Stimulated activated CD4-positive, alpha-beta T cell treated with anti-CD3 and anti-CD28 coated beads, Interleukin-1b, Interleukin-23, amount 100 ng/mL, for 24 hours (primary cell): ENCODE measurements at places on chromosomes 2 and 18.

DNA sequence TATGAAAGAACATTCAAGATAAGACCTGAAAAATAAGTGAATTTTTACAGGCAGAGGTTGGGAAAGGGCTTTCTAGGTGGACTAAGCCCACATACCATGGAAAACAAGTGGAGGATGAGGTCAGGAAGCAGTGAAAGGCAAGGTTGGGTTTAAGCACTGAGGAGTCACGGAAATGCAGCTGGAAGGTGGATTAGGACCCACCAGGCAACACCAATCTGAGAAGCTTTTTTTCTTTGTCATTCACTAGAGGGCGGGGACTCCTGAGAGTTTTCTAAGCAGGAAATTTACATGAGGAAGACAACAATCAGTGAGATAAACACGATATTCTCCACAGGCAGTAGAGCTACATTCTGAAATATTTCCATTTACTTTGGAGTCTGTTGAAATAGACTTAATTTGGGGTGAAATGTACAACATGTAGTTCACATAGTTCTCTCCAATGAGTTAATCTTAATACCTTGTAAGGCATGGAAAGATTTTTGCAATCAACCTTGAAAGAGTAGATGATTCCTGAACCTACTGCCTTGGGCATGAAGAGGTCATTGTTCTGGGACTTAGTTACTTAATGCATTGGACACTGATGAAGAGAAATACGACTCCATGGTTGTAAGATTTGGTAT lies 40.7 kb downstream of the VIT start:
- no peak for DNase-seq

- DNase-seq, result no peak
Measured at GRCh38 chr18:36128907-36129299, 237 bp downstream of the SLC39A6 start.

DNA sequence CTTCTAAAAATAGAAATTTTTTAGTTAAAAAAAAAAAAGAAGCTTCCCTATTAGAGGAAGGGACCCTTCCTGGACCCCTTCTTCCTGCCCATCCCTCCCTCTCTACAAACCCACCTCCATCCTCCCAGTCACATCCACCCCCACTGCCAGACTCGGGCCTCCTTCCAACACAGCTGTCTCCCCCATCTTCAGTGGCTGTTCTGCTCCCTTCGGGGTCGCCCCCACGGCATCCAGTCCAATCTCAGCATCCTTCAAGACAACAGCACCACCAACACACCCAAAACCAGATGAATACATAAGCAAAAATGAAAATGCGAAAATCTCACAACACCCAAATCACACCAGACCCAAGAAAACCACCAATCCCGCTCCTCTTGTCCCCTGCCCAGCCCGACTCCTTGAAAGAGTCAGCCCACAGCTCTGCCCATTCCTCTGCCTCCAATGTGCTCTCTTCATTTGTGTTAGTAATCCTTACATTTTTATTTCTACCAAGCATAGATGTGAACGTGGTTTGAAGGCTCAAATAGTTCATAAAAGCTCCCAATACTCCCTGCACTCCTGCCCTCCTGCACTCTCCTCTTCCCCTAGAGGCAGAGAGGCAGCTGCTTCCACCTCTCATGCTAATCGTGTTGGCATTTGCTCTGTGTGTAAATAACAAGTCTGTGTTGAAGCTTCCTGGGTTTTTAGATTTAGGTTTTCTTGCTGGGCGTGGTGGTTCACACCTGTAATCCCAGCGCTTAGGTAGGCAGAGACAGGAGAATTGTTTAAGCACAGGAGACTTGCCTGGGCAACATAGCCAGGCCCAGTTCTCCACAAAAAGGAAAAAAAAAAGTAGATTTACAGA lies 37.0 kb downstream of the MAL start:
- DNase-seq, result no peak

DNA sequence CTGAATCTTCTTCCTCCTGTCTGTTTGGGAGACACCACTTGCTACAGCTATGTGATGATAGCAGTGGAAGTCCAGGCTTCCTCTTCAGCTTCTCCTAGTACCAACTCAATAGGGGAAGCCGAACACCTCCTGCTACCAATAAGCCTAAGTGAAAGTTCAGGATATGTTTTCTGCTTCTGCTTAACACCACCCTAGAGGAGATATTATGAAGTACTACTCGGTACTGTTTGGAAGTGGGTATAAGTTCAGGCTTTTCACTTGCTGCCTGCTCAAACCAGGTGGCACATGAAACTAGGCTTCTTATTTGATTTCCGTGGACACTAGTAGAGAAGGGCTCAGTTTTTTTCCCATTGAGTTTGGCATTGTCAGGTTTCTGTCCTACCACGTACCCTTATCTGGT lies 99.8 kb downstream of the PTPN4 start:
- DNase-seq, result no peak

- DNase-seq, result no peak
Measured at GRCh38 chr2:100664021-100664755, 101.4 kb downstream of the PDCL3 start.

GRCh38 chr2:11535899-11536344 lies 2.1 kb downstream of the GREB1 start:
- DNase-seq, result no peak

DNA sequence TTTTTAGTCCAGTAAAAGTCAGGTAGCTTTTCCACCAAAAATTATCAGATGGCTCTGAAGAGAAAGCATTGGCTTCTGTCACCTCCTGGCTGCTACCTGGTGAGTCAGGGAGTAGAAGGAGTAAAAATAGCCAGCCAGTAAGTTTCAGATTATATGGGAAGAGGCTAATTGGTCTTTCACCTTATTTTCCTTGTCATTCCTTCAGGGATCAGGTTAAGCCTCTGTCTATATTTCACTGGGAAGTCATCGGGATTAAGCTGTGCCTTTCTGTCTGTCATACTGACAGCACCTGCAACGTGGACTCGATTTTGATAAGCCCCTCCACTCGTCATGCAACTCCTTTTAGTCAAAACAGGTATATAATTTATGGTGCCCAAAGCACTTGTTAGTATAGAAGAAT lies 380.7 kb upstream of the CELF4 start:
- no peak for DNase-seq

- DNase-seq, result no peak
Measured at GRCh38 chr2:221997100-221997499, 301.7 kb downstream of the PAX3 start.

GRCh38 chr18:66457245-66457644 lies 146.6 kb downstream of the CDH19 start:
- no peak for DNase-seq

GRCh38 chr2:120477198-120477597 lies 131.3 kb downstream of the INHBB start:
- no peak for DNase-seq

DNA sequence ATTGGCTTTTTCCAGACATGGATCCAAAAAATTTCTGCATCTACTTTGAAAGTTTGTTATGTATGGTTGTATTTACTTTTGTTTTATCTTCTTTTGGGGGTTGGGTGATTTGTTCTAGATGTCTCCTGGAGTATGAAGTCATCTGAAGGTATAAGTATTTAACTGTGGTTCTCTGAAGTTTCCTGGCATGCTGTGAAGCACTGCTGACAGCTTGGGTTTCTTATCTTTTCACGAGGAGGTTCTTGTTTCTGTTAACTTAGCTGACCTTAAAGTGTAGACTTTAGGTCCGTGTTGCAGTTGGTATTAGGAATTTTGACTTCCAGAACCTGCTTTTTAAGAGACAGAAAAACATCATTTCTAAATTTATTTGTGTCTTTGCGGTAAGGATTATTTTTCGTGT lies 15.9 kb downstream of the GLS start:
- DNase-seq, result no peak

DNA sequence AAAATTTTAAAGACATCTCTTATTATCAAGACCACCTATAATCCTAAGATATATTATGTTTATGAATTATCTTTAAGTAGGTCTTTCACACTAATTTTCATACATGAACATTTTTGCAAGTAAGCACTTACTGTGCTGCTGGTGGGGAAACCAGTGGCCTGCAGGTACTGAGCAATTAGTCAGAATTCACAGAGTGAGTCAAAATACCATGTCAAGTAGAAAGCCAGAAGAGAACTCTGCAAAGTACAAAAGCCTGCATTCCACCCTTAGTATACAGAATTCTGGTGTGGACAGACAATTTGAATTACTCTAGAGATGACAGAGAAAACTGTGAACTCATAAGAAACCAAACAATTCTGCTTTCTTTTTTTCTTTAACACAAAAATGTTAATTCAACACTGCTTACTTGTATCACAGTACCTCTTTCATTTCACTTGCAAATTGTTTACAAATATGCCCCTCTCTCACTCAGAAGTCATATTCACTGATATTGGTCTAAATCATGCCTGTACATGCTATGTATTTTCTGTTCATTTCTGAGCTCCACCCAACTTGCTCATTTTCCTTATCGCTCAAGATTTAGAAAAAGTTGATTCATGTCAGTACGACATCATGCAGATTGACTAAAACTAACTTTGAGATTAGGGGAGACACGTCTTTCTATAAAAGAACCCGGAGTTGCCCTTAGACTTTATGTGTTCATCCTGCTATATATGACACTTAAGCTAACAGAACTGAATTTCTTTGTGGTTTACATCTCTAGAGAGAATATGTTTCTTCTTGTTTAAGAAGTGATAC lies 182.9 kb downstream of the IKZF2 start:
- DNase-seq, result no peak

GRCh38 chr18:22467760-22468553 lies 50.2 kb upstream of the CTAGE1 start:
- DNase-seq, result no peak

- no peak for DNase-seq
Measured at GRCh38 chr2:32865399-32866068, 81.2 kb upstream of the LTBP1 start.

DNA sequence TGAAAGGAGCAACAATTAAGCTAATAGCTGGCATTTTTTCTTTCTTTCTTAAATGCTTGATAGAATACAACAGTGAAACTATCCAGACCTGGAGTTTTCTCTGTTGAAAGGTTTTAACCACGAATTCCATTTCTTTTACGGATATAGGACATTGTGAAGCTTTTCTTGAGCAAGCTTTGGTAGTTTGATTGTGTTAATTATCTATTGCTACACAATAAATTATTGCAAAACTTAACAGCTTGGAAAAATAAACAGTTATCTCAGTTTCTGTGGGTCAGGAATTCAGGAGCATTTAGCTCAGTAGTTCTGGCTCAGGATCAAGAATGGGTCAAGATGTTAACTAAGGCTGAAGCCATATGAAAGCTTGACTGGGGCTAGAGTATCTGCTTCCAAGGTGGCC lies 11.7 kb downstream of the PHOSPHO2 start:
- DNase-seq, result no peak

- no peak for DNase-seq
Measured at GRCh38 chr2:54770211-54770610, 46.7 kb downstream of the EML6 start.

DNA sequence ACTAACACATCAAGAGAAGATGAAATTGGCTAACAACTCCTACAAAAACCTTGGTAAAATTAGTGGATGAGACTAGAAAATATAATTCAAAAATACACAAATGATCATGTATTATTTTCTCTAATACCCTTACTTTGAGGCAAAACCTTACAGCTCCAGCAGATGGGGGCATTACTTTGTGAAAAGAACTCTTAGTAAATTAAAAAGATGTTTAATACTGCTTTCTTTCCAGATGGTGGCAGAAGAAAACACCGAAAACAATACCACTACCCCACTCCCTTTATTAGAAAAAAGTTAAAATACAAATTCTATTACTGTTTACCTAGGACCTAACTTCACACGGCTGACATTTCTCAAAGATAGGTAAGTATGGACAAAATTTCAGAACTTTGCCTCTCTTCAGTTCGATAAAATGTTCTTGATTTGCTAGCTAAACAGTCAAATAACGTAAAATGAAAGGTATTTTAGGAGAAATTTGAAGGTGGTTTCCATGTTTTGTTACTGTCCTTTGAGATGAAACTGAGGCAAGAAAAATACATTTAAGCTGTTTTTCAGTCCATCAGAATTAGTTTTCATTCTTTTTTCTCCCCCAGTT lies 30.6 kb downstream of the ORC4 start:
- no peak for DNase-seq

DNA sequence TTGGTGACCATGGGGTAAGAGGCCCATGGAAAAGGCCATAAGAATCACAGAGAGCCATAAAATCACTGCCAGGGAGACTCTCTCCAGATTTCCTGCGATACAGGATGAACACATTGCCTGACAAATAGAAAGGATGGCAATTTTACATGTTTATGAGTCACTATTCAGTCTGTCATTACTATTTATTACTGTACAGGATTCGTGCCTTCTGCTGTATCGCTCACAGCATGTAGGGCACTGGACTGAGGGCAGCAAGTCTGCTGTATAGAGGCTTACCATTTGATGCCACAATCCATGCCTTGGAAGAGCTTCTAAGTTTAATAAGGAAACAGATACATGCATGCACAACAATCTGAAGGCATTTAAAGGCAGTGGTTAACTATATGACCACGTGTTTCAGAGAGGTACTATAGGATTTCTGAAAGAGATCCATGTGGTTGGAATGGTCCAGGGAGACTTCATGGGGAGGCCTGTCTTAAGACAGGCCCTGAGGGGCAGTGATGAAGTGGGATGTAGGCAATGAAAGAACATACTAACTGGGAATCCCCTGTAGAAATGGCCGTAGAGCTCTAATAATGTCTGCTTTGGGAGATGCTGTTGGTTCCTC lies 702.4 kb upstream of the RAB6C start:
- DNase-seq, result no peak

GRCh38 chr18:48832938-48833700 lies 117.6 kb downstream of the SMAD7 start:
- DNase-seq, result no peak

- no peak for DNase-seq
Measured at GRCh38 chr2:16142383-16143361, 202.3 kb downstream of the MYCN start.

- DNase-seq, result no peak
Measured at GRCh38 chr2:181995289-181995688, 9.6 kb downstream of the PPP1R1C start.

- no peak for DNase-seq
Measured at GRCh38 chr2:217974389-217975005, 28.3 kb downstream of the TNS1 start.

DNA sequence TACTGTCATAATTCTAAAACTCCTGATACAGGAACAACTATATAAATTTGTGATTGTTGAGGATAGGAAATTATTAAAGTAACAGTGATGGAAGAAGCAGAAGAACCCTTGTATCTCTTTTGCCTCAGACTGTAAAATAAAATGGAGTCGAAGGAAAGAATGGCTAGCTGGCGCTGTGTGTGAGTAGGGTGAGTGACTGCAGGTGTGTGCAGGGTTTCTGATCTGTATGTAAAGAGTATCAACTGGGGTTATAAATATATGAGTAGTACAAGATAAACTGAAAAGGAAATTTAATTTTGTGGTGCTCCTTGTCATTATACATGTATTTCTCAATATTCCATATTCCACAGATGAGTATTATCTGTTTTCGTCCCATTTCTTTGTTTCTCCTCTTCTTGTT lies 15.2 kb downstream of the POLI start:
- DNase-seq, result no peak
